ENCODE measurements at places on chromosomes 16 and 17.

DNA sequence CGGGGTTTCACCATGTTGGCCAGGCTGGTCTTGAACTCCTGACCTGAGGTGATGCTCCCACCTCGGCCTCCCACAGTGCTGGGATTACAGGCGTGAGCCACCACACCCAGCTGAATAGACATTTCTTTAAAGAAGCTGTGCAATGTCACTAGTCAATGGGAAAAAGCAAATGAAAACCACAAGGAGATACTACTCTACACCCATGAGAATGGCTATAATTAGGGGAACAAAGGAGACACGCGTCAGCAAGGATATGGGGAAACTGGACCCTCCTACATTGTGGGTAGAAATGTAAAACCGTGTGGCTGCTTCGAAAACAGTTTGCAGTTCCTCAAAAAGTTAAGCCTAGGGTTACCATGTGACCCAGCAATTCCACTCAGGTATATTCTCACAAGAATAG, 103.4 kb downstream of the VPS53 start:
- DNase-seq = no peak

DNA sequence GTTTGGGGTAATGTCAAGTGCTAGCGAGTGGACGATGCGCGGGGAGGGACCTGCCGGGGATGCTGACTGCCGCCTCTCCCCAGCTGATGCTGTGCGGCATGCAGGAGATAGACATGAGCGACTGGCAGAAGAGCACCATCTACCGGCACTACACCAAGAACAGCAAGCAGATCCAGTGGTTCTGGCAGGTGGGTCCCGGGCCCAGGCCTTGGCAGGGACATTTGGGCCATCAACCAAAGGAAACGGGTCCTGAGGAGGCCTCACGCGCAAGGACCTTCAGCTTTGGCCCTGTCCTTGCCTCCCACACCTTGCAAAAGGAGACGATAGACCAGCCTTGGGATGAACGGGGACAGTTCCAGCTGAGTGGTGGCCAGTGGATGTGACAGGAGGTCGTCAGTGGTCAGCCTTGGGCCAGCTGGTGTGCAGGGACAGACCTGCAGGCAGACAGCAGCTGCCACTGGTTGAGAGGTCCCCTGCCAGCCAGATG, 13.6 kb upstream of the CLEC18A start:
- peak; percentile 10 for DNase-seq

DNA sequence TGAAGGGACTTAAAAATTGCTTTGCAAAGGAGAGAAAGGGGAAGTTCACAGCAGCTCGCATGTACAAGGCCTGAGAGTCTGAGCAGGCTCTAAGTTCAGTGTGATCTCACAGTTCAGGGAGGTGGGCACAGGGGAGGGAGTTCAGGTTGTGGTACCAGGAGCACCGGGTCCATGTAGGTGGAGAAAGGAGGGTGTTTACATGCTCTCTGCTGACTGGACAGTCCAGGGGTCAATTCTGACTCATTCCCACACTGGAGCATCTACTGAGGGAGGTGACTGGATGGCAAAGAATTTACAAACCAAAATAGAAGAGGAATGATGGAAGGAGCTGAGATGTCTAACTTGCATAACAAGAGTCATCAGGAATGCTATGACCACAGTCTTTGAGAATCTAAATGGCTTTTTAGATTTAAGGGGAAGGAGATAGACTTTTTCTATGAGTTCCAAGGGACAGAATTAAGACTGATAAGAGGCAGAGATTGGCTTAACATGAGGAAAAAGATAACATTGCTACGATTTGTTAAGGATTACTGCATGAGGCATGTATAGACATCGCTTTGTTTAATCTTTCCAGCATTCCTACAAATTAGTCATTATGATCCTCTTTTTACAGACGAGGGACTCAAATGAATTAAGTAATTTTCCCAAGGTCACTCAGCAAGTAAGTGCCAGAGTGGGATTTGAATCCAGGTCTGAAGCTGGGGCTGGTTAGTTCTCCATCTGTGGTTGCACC, 29.9 kb downstream of the MIS12 start:
- no peak for DNase-seq

GRCh38 chr16:56057151-56057550, 134.1 kb upstream of the GNAO1 start:
- DNase-seq = no peak

GRCh38 chr17:48047741-48048383, at the start of gene NFE2L1:
TSS of gene NFE2L1 (plus strand) at chr17:48048359. CDS start at chr17:48051119, 2,760 bp downstream.
- peak; percentile 99 for DNase-seq

- DNase-seq = no peak
Observed at GRCh38 chr16:4115209-4115948, 863 bp downstream of the ADCY9 start.

DNA sequence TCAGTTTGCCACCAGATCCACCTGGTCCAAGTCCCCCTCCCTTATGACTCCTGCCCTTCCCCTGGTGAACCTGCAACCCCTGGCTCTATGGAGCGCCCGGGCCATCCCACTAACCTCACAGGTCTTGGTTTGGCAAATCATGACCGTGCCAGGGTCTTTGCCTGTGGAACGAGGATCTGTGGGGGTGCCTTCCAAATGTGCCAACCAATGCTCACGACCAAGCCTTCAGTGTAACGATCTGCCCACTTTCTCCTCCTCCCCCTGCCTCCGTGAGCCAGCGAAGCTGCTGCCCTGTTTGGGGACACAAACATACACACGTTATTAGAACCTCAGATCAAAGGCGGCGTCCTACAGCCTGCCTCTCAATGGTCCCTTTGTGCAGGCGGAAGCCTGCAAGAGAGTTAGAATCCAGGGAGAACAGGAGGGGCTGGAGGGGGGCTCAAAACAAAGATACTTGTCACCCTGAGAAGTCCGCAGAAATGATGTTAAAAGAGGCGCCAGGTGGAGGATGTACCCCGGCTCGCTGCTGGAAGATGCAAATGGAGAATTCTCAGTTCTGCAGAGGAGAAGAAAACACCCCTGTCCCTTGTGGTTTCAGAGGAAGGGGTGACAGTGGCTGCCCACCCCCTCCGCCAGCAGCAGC, 9.0 kb upstream of the NKD1 start:
- no peak for DNase-seq

GRCh38 chr16:27317738-27318391, 4.1 kb downstream of the IL4R start:
- DNase-seq = no peak

GRCh38 chr16:48384520-48385252, 527 bp downstream of the SIAH1 start:
- no peak for DNase-seq

GRCh38 chr16:88434353-88434690, 18.8 kb upstream of the ZFPM1 start:
- DNase-seq = no peak

- DNase-seq = no peak
Observed at GRCh38 chr16:24074574-24074973, 181.6 kb upstream of the CACNG3 start.

DNA sequence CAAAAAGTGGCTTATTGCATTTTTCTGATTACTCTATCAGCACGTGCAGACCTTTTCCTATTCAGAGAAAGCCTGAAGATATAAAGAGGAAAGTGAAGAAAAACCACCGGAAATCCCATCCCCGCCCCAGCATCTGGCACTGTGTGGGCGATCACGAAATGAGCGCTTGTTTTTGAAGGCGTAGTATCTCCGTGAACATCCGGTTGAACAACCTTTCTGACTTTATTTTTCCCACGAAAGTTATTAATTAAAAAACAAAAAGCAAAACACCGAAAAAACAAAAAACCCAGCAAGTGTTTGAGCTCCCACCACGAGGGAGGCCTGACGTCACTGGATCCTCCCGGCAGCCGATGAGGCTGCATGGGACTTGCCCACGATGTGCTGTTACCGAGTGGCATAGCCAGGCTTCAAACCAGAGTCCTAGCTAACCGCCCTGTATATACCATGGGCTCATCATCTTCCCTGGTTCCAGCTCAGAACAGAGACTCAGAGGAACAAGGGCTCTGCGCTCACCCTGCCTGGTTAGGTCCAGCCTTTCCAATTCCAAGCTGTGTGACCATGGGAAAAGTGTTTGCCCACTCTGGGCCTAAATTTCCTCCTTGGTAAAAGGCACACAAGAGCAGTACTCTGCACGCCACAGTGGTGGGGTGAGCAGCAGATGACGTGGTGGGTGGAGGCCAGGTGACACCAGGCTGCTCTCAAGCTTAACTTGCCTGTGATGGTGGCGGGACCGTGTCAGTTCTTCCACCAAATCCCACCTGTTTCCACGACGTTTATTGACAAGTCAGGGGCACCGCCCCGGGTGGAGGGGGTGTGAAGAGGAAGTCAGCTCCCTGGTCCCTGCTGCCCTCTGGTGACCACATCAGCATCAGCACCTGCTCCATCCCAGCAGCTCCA, 34.3 kb upstream of the IL21R start:
- peak; percentile 7 for DNase-seq

DNA sequence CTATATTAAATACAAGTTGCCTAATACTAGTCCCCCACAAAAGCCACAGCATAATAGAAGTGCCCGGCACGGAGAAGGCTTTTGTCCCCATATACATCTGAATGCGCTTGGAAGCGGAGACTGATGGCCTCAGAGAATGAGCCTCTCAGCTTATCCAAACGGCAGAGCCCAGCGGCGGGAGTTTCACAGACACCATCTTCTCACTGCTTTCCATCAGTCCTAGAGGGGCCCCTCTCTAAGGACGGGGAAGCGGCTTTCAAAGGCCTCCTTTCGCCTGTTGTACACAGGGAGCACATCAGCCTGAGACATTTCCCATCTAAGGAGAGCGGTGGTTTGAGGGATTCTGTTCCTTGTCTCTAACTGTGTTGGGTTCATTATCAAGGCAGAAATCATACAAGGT, 16.9 kb downstream of the NXN start:
- DNase-seq = no peak

DNA sequence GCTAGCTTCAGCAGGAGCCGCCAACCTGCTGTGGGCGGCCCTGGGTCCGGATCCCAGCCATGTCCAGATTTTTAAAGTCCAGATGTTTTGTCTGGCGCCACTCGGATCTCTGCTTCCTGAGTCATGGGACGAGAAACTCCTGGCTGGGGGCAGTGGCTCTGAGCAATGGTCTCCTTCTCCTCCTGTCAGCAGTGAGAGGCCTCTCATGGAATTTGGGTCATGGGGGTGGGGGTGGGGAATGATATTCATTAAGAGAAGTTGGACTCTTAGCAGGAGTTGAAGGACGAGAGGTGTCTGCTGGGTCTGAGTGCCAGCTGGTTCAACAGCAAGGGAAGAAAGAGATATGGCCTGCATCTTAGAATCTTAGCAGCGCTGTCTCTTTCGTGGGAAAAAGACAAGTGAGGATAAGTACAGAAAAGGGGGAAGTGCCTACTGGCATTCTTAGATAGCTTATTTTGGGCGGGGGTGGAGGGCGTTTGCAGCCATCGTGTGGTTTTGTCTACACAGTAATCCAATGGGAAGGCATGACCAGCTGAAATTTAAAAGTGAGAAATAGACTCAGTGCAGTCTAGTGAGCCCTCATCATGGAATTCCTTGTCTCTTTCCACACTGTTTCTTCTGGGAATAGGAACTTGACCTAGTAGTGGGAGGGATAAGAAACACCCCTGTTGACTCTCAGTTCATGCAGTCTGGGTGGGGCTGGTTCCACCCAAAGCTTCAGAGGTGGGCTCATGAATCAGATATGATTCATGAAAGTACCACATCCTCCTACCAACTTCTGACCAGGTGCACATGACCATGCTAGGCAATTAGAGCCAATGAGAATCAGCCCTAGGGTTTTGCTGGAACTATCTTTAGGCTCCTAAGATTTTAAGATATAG, 80.5 kb downstream of the MYH13 start:
- DNase-seq = no peak

DNA sequence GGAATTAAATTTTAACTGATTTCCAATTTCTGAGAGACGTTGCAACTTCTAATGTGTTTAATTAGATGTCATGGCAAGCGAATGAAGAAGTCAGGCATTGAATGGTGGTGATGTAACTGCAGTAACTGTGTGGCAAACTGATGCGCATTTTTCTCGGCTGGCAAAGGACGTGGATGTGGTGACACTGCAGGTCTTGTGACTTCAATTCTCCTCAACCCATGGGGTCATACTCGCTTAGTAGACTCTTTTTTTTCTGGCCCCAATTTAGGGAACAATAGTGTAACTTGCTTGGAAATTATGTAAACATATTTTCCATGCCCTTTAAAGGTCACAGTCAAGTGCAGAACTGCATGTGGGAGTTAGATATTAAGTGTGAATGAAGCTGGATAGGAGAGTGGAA, 1.9 kb upstream of the FAM20A start:
- no peak for DNase-seq

- DNase-seq = no peak
Observed at GRCh38 chr17:42039794-42040763, 10.3 kb downstream of the C17orf113 start.

Data from caudate nucleus (tissue), 63 donors.